K562 (cell line): ENCODE measurements at places on chromosomes 11 and 22. TPM values are rescaled to one million over a fixed set of nuclear protein-coding genes. Genes with fewer than 3 reads are reported as not detected.
A peak's percentile ranks its signal among the peaks of the same experiment; 100 is the strongest.

DNA sequence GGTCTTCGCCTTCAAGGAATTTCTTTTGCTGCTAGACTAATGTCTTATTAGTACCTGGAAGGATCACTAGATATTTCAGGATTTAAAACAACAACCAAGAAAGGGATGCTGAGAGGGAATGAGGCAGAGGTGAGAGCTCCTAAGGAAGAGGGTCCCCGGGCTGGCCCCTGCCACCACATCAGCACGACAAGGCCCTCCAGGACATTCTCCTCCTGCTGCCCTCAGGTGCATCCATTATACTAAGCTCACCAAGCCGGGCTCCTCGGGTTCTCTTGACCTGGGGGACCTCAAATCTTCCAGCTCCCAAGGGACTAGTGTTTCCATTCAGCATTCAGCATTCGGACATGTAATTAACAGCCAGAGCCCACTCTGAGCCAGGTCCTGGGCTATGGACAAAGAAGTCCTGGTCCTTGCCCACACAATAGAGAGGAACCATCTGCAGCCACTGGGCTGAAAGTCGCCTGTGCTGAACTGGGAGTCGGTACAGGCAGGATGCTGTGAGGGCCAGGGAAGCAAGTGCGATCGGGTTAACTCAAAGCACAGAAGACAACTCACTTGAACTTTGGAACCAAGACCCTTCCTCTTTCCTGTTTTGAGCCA lies 29.4 kb upstream of the OAF start:
- no peaks in the 10 kb centered on the region for H3K36me3 ChIP-seq
- peaks cover 72% of the 10 kb centered on the region for H3K27me3 ChIP-seq
- no peaks in the 10 kb centered on the region; the same call in 1 of the 2 replicates for H3K4me1 ChIP-seq
- H3K27ac ChIP-seq = no peak overlapping the region
- H3K4me3 ChIP-seq = no peak overlapping the region
- DNase-seq = no peak

DNA sequence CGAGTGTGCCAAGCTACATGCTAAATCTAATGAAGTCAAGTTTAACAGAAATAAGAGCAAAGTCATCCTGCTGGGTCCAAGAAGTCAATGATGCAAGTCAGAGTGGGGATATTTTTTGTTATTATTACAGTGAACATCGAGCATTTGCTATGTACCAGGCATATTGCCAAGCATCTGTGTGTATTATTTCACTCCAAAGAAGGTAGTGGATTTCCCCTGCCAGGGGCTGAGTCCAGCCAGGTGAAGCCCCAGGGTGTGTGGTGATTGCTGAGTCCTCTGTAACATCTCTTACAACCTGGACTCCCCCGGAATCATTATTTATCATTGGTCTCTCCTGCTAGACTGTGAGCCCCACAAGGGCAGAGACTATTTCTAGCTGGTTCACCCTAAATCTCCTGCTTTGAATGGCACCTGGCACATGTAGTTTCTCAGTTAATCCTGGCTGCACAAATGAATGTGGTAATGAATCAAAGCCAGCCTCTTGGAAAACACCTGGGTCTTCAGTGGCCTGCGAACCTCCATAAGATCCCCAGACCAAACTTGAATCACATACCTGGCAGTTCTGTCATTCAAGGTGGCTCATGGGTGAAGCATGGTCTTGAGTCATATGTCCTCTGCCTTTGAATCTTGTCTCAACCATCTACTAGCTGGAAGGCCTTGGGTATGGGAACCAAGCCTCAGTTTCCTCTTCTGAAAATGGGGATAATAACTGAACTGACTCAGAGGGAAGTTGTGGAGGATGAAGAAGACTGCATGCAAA lies 549.2 kb downstream of the MIAT start:
- no peaks in the 10 kb centered on the region for H3K36me3 ChIP-seq
- H3K4me3 ChIP-seq = no peak overlapping the region
- H3K27me3 ChIP-seq = no peaks in the 10 kb centered on the region; the same call in 1 of the 2 replicates

GRCh38 chr11:11157185-11157584 lies 195.9 kb downstream of the CSNK2A3 start:
- H3K36me3 ChIP-seq = no peaks in the 10 kb centered on the region
- DNase-seq = peak; percentile 21
- H3K27me3 ChIP-seq = peaks cover 10% of the 10 kb centered on the region
- no peak overlapping the region for H3K4me3 ChIP-seq
- H3K4me1 ChIP-seq = peaks cover 5% of the 10 kb centered on the region; the same call in 1 of the 2 replicates

GRCh38 chr11:84965484-84965883 lies 661.7 kb downstream of the DLG2 start:
- H3K36me3 ChIP-seq = no peaks in the 10 kb centered on the region
- H3K27me3 ChIP-seq = no peaks in the 10 kb centered on the region
- H3K27ac ChIP-seq = no peak overlapping the region
- DNase-seq = no peak
- no peak overlapping the region for H3K4me3 ChIP-seq

GRCh38 chr11:27722117-27722952 lies 22.1 kb upstream of the BDNF start:
- no peak overlapping the region for H3K4me3 ChIP-seq
- no peaks in the 10 kb centered on the region for H3K36me3 ChIP-seq
- H3K4me1 ChIP-seq = no peaks in the 10 kb centered on the region
- no peak overlapping the region for H3K27ac ChIP-seq
- H3K27me3 ChIP-seq = no peaks in the 10 kb centered on the region

- H3K4me3 ChIP-seq = no peak overlapping the region
- DNase-seq = no peak
- peaks cover 37% of the 10 kb centered on the region; the same call in 2 of the 3 replicates for H3K36me3 ChIP-seq
- H3K4me1 ChIP-seq = peaks cover 74% of the 10 kb centered on the region
These were observed 3.6 kb downstream of the CDHR5 start for GRCh38 chr11:620935-621814.

DNA sequence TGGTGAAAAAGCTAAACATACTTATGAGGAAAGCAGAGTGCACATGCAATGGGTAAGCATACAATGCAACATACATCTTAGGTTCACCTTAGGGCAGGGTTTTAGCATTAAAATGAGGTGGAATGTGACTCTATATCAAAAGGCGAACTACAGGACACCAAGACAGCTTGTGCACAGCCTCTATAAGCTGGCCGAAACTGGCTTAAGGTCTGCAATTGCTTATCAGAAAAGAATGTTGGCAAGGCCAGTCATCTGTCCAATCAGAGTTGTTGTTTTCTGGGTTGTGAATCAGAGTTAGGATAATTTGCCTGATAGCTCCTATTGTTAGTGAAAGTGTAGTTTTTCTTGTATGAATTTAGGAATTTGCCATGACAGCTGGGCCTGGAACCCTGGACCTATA lies 76.5 kb downstream of the LRRC4C start:
- H3K4me1 ChIP-seq = no peaks in the 10 kb centered on the region
- DNase-seq = no peak
- no peaks in the 10 kb centered on the region for H3K36me3 ChIP-seq

DNA sequence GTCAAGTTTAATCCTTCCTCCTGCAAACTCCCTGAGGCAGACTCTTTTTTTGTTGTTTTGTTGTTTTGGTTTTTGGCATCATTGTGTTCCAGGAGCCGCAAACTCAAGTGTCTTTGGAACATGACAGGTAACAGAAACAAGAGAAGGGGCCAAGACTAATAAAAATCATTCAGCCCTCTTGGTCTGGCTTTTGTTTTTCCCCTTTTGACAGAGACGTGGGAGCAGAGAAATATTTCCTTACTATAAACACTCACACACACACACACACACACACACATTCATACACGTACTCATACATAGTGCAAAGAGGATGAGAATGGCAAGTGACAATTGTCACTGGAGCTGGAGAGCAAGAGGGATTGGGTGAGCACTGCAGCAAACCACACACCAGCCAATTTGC lies 10.4 kb upstream of the ASPHD2 start:
- no peak for DNase-seq
- H3K36me3 ChIP-seq = no peaks in the 10 kb centered on the region
- H3K4me3 ChIP-seq = no peak overlapping the region
- H3K27ac ChIP-seq = no peak overlapping the region
- no peaks in the 10 kb centered on the region for H3K4me1 ChIP-seq

- H3K27me3 ChIP-seq = no peaks in the 10 kb centered on the region
- no peaks in the 10 kb centered on the region for H3K4me1 ChIP-seq
- H3K27ac ChIP-seq = no peak overlapping the region
- no peak overlapping the region for H3K4me3 ChIP-seq
- H3K36me3 ChIP-seq = no peaks in the 10 kb centered on the region
- no peak for DNase-seq
These were observed 105.9 kb downstream of the TRPC6 start for GRCh38 chr11:101477926-101478325.

DNA sequence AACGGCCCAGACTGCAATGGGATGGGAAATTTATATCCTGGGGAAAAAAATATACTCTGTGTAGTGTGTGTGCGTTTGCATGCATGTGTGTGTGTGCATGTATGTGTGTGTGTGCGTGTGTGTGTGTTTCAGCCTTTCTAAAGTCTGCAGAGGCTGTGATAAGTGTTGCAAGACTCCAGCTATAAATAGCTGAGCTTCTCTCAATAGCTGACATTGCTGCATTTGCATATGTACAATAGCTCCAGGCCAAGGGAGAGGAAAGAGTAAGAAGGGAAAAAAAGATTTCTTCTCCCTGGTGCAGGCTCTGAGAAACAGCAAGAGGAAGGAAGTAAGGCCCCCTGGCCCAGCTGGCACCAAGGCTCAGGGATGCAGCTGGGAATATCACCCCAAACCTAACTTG lies 483.0 kb downstream of the MN1 start:
- no peaks in the 10 kb centered on the region; the same call in 1 of the 2 replicates for H3K4me1 ChIP-seq
- no peak overlapping the region for H3K4me3 ChIP-seq
- no peak overlapping the region for H3K27ac ChIP-seq
- no peaks in the 10 kb centered on the region for H3K36me3 ChIP-seq
- no peak for DNase-seq

GRCh38 chr11:1195682-1196515 lies 27.0 kb upstream of the MUC5B start:
- DNase-seq = peak; percentile 1
- H3K27ac ChIP-seq = no peak overlapping the region
- peaks cover 8% of the 10 kb centered on the region; the same call in 2 of the 3 replicates for H3K27me3 ChIP-seq
- peaks cover 39% of the 10 kb centered on the region; the same call in 1 of the 2 replicates for H3K4me1 ChIP-seq
- no peak overlapping the region for H3K4me3 ChIP-seq
- H3K36me3 ChIP-seq = no peaks in the 10 kb centered on the region

- DNase-seq = no peak
- no peak overlapping the region for H3K27ac ChIP-seq
- H3K36me3 ChIP-seq = no peaks in the 10 kb centered on the region
- no peak overlapping the region for H3K4me3 ChIP-seq
These were observed 13.6 kb upstream of the EED start for GRCh38 chr11:86230921-86231434.

- no peak overlapping the region for H3K4me3 ChIP-seq
- H3K27ac ChIP-seq = no peak overlapping the region
- no peaks in the 10 kb centered on the region for H3K36me3 ChIP-seq
- no peaks in the 10 kb centered on the region for H3K27me3 ChIP-seq
These were observed 221.1 kb upstream of the NARS2 start for GRCh38 chr11:78795621-78796261.

DNA sequence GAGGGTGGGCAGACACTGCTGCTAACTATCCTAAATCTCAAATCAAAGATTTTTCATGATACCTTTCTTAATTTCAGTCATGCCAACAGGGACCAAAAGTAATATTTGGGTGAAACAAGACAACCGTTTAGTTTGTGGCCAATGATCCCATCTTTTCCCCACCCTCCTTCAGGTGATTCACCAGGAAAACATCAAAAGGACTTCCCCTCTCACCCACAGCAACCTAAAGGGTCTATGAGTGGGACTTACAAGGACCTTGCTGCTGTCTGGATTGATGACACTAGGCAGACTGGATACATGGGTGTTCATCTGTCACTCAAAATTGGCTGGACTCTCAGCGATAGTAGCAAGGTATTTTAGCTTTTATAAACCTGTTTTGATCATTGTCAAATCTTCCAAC lies 62.0 kb upstream of the ZC3H12C start:
- no peaks in the 10 kb centered on the region for H3K36me3 ChIP-seq
- DNase-seq = no peak

DNA sequence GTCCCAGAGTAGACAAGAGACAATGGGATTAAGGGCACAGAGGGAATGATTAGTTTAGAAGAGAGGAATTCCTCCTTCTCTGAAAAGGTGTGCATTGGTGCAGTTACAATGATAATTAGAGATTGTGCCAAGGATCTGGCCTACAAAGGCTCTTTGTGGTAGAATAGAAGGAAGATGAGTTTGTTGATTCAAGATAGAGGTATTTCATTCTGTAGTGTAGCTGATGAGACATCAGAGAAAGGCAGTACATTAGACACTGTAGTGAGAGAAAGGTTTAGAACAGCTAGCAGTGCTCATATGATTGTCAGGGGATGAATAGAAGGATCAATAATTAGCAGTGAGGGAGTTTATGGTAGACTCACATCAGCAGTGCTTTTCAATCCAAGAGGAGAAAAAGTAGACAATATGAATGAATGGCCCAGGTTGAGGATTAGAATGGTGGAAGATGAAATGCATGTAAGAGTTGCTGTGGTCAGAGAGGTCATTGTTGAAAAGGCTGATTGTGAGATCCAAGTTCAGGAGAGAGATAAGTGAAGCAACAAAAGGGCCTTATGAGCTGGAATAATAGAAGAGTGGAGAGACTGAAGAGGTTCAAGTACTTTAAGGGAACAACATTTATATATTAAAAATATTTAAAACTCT lies 28.9 kb downstream of the SIK2 start:
- no peak overlapping the region for H3K4me3 ChIP-seq
- no peaks in the 10 kb centered on the region for H3K27me3 ChIP-seq
- no peak for DNase-seq
- H3K36me3 ChIP-seq = peaks cover 2% of the 10 kb centered on the region; the same call in 1 of the 3 replicates

DNA sequence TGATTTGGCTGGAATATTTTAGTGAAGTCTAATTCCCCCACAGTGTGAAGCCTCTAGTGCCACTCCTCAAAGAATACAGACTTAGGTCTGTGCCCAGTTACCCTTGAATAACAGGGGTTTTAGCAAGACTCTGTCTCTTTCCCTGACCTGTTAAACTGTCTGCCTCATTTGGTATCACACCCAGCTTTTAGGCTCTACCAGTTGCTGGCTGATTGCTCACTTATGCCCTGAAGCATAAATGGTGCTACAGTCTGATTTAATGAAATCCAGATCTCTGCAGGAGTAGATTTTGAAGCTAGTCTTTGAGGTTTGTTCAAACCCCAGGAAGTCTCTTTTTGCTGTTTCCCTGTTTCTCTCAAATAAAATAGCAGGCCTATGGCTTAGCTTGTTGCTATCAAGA lies 45.2 kb upstream of the LIPT2 start:
- H3K27me3 ChIP-seq = peaks cover 28% of the 10 kb centered on the region
- H3K36me3 ChIP-seq = no peaks in the 10 kb centered on the region
- no peak overlapping the region for H3K4me3 ChIP-seq
- no peak overlapping the region for H3K27ac ChIP-seq
- H3K4me1 ChIP-seq = no peaks in the 10 kb centered on the region
- DNase-seq = no peak

- no peaks in the 10 kb centered on the region for H3K27me3 ChIP-seq
- no peak overlapping the region for H3K27ac ChIP-seq
- DNase-seq = no peak
- no peaks in the 10 kb centered on the region for H3K4me1 ChIP-seq
These were observed 1160.5 kb upstream of the CNTN5 start for GRCh38 chr11:97860237-97860636.

AASDHPPT gene
- 59.7 and 69.0 TPM in 2 replicates for total RNA-seq

SGSM1 gene
- total RNA-seq = not detected in 2 replicates

IGLL1 gene
- not detected in 2 replicates for total RNA-seq

XKR3 gene
- 11.3 and 11.5 TPM in 2 replicates for total RNA-seq

PDGFD gene
- total RNA-seq = 0.11 and 0.22 TPM in 2 replicates

MIAT gene
- 0.63 and 0.93 TPM in 2 replicates for total RNA-seq

LRRC55 gene
- total RNA-seq = not detected in 2 replicates
